A549 treated with dexamethasone at 1 μM for 4 hours (cell line): ENCODE measurements at places on chromosomes 1 and 21. TPM values are rescaled to one million over a fixed set of nuclear protein-coding genes. Genes with fewer than 3 reads are reported as not detected.

RAB25 gene
- total RNA-seq: 0.16 TPM in 1 of 5 replicates, not detected in the others

GPR52 gene
- total RNA-seq: not detected in 5 replicates

CD1D gene
- 0.03 to 0.06 TPM (median 0.05 TPM) in 4 of 5 replicates, not detected in the other for total RNA-seq

FAM3B gene
- total RNA-seq: 0.09 TPM in 1 of 5 replicates, not detected in the others

ORC1 gene
- 22.8 to 24.2 TPM (median 23.7 TPM) in 5 replicates for total RNA-seq

INAVA gene
- 37.8 to 52.6 TPM (median 46.6 TPM) in 5 replicates for total RNA-seq

PRAMEF25 gene
- total RNA-seq: not detected in 5 replicates

OR10Z1 gene
- total RNA-seq: not detected in 5 replicates

CR1 gene
- total RNA-seq: not detected in 5 replicates

NLRP3 gene
- total RNA-seq: not detected in 5 replicates

KCNH1 gene
- 2.1 to 2.6 TPM (median 2.1 TPM) in 5 replicates for total RNA-seq

LCE4A gene
- not detected in 5 replicates for total RNA-seq

B3GALT2 gene
- not detected in 5 replicates for total RNA-seq

ZMYND12 gene
- total RNA-seq: 0.27 to 0.69 TPM (median 0.39 TPM) in 5 replicates

SPATA6 gene
- 1.1 to 2.5 TPM (median 2.1 TPM) in 5 replicates for total RNA-seq

COL11A1 gene
- 2.6 to 3.2 TPM (median 2.7 TPM) in 5 replicates for total RNA-seq

GUCA2A gene
- total RNA-seq: not detected in 5 replicates

TMPRSS15 gene
- total RNA-seq: not detected in 5 replicates

GJA9 gene
- 0.05 to 0.06 TPM (median 0.05 TPM) in 3 of 5 replicates, not detected in the others for total RNA-seq
